ENCODE measurements at places on chromosomes 7 and 10.

GRCh38 chr7:66255534-66256100, 50.5 kb downstream of the TPST1 start:
- DNase-seq = no peak

GRCh38 chr10:69855346-69856111, 53.8 kb downstream of the COL13A1 start:
- no peak for DNase-seq

GRCh38 chr10:95451568-95452524, 109.3 kb downstream of the SORBS1 start:
- no peak for DNase-seq

DNA sequence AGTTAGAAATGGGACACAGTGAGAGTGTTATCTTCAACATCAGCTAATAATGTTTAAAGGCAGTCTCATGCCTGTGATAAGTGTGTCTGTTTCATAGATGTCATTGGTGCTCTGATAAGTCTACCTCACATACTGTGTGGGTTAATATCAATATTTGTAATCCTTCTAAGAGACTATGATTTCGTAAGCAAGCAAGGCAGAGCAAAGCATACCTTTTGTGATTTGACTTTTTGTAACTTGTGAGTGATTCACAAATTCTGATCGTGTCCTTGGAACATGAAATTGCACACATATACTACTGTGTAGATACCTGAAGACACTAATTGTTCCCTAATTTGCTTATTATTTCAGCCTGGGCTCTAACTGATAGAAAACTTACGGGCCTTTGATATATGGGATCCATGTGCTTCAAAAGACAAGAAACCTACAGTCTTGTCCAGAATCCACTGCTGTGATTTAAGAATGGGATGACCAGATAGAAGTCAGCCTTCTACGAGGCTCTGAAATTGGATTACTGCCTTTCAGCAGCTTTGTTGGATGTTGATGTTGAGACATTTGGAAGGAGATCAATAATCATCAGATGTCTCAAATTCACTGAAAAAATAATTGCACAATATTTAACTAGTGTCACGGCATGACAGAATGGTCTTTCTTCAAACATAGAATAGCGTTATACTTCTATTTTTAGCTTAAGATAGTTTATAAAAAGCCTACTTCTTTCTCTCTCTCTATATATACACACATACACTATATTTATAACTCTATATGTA, 63.2 kb upstream of the KLF6 start:
- DNase-seq = no peak

DNA sequence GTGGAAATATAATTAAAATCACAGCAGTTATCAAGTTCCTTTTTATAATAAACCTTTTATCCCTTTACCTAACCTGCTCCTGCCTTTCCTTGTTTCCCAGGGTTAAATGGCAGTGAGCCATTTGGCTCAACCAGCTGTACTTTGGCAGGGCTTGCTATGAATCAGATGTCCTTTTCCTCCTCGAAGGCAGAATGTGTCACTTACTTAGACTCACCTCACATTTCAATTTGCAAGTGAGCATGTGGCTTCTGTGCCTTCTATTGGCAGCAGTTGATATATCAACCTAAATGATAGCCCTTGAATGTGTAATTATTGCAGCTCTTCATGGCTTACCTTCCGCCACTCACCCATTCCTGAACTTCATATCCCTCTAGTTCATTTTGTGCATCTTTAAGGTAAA, 301.7 kb downstream of the CSTF2T start:
- no peak for DNase-seq

GRCh38 chr7:99409192-99409572, 413 bp downstream of the BUD31 start:
- no peak for DNase-seq

- no peak for DNase-seq
Measured at GRCh38 chr7:7923818-7924217, 44.8 kb upstream of the GLCCI1 start.

- DNase-seq = no peak
Measured at GRCh38 chr10:89022734-89023133, 32.1 kb downstream of the FAS start.

- no peak for DNase-seq
Measured at GRCh38 chr7:107972941-107973376, 30.0 kb downstream of the LAMB1 start.

GRCh38 chr7:142750321-142750938, 1.2 kb downstream of the PRSS1 start:
- no peak for DNase-seq

- no peak for DNase-seq
Measured at GRCh38 chr7:36153571-36154097, 580 bp downstream of the EEPD1 start.

DNA sequence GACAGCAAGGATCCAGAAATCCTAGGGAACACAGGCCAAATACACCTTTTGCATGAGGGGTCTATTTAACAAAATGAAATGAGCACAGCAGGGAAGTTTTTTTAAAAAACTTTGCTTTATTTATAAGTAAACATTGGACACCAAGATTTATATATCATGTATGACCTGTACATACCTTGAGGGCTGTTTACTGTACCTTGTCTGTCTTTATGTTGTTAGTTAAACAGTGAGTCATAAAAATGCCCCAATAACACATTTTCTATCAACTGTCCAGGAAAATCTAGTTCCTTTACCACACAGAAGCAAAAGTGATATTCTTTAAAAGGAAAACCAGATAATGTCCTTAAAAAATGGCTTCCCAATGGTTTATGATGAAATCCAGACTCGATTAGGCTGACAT, 45.1 kb upstream of the AGR3 start:
- no peak for DNase-seq

DNA sequence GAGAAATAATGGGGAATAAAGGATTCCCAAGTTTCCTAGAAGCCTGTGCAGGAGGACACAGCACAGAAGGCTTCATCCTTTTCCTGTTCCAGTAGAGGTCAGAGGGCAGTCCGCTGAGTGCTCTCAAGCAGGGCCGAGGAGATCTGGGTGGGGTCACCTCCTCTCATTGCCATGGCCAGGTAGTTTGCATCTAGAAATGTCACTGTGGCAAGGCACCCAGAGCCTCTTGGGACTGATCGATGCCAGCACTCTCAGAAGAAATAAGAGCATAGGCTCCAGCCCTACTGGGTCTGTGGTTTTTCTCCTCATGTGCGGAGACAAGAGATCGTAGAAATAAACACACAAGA, 7.9 kb downstream of the NUB1 start:
- DNase-seq = no peak

DNA sequence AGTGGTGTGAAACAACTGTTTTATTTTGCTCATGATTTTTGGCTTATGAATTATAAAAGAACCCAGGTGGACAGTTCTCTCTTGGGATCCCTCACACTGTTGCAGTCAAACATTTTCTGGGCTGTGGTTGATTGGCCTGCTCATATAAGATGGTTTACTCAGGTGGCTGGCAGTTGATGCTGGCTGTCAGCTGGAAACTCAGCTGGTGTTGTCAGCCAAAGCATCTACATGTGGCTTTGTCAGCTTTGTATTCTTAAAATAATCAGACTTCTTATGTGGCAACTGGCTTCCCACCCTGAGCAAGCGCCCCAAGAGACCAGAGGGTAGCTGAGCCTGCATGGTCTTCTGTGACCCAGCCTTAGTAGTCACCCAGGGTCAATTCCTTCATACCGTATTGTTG, 534.7 kb downstream of the NRG3 start:
- DNase-seq = no peak

DNA sequence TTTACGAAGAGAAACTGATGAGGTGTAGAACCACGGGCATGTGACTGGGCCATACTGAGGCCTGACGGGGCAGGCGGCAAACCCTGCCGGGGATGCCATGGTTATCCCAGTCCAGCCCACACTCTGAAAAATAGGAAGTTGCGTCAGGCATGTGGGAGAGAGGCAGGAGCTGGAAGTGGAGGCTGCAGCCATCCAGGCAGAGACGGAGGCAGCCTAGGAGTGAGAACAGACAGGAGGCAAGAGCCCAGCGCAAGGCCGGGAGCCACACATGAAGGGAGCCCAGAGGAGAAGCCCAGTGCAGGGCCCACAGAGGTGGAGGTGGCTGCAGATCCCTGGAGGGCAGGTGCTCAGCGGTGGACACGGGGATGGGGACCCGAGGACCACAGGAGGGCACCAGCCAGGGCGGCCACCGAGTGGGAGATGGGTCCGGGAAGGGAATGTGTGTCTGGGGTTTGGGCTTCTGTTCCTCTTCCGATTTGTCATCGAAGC, 175.2 kb upstream of the PPP2R2D start:
- no peak for DNase-seq

DNA sequence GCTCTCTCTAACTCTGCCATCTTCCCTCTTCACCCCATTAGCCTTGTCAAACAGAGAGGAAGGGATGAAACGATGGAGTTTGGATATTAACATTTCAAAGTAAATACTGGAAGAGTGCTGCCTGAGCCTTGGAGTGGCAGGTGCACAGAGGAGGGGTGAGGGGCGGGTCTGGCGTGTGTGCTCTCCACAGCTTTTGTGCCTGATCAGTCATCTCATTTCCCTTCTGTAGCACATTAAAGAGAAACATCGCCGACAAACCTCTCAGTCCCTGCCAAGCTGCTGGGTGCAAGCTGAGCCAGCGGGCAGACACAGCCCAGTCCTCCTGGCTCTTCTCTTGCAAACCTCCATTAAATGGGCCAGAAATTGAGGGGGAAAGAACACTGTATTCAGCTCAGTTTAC, 76.2 kb downstream of the SLIT1 start:
- no peak for DNase-seq

DNA sequence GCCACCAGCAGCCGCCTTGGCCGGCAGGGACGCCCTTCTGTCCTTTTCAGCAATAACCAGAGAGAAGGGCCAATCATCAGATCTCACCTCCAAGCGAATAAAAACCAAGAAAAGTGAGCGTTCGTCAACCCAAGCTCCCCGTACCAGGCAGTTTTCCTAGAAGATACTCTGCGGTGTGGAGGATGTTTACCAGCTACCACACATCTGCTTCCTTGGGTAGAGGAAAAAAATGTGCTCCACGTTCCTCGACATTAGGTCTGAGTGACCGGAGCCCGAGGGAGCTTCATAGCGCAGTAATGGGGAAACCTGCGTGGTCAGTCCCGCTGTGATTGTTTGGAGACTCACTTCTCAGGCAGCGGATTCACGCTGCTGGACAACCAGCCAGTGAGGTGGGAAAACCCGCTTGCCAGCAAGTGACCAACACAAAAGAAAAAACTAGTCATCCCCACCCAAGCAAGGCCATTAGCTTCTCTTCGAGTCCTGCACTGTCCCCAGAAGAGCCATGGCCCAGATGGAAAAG, 73.0 kb downstream of the ZRANB1 start:
- DNase-seq = no peak

GRCh38 chr7:113783403-113783802, 135.4 kb downstream of the PPP1R3A start:
- no peak for DNase-seq

- no peak for DNase-seq
Measured at GRCh38 chr10:19993714-19994315, 177.6 kb downstream of the PLXDC2 start.

DNA sequence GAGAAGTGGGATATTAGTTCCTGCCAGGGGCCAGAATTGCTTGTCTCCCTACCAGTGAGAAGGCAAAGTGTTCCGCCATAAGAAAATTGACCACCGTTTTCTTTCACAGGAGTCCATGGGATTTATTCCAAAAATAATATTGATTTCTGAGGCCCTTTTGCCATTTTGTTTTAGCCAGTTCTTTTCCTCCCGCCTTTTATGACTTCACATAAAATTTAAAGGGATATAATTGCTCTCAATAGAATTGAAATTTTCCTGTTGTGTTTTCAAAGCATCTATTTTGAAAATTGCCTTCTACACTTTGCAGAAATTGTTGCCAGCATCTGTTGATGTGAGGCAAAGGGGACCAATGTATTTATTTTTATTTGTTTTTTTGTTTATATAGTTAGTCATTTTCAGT, 53.6 kb downstream of the PLCE1 start:
- no peak for DNase-seq

DNA sequence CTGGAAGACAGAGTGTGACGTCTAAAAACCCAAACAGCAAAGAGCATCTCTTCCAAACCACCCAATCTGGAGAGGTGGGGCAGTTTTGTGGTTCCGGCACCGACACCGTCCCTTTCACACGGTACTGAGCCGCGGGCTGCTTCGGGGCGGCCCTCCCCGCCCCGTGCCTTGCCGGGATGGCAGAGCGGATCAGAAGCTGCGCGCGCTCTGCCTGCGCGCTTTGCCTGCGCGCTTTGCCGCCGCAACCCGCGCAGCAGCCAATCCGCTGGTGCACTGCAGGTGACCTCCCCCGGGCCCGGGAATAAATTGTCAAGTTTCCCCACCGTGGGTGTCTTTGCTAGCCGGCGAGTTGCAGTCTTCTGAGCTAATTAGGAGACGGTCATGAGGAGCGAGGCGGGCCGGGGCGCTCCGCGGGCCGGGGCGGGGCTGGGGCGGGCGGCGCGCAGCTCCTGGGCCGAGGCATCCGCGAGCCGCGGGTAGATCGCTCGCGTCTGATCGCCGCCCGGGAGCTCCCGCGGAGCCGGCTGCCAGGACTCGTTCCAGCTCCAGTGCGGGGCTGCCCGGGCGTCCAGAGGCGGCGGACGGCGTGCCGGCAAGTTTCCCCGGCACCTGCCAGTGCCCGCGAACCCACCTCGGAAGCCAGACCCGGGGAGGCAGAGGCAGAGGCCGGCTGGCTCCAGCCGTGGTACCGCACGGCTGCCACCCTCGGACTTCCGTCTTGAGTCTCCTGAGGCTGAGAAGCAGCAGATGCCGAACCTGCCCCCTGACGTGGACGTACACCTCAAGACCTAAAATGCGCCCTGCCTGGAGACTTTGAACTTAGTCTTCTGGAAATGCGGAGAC, 536.0 kb upstream of the GALNT17 start:
- no peak for DNase-seq
